ENCODE measurements at places on chromosomes 11 and 22.

DNA sequence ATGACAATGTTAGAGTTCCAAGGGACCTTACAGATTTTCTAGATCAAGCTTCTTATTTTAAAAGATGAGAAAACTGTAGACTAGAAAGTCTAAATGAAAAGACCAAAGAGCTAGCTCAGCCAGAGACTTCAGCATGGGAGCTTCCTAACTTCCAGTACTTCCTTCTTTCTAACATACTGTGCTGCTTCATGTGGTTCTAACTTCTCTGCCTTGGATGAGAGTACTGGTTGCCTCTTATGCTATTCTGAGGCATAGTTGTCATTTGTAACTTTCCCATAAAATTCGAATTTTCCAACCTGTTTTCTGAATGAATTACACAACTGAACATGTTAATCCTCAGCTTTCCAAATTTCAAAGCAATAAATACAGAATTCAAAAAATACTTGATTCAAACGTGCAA is 1.8 kb downstream of the MTMR2 start:
- no peak for DNase-seq

DNA sequence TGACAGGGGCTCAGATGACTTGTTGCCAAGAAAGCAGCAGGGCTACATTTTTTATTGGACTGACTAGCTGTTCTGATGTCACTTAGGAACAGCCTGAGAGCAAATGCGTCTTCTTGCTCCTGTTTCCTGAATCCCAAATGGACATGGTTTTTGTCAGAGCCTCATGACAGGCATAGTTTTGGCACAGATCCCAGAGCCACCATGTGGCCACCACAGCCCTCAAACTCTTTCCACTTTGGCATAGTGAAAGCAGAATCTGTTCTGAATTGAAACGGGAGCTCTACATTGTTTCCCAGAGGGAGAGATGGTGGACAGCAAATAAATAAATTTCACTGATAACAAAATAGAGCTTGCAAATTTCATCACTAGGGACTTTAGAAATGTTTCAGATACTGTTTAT is 222.2 kb downstream of the C11orf87 start:
- no peak for DNase-seq

DNA sequence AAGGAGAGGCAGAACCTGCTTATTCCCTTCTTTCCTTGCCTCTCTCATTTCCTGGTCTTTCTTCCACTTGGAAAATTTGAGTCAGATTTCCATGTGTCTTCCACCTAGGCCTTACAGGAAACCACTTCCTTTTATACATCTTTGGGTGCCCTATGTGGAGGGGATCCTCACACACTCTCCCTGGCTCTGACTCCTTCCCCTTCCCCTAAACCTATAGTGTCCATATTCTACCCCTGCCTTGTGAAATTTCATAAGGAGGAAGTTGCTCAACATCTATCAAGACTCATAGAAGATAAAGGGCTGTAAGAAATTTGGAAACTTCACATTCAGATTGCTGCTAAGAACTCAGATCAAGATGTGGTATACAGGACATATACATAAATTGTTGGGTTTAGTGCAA is 20.4 kb downstream of the TUG1 start:
- no peak for DNase-seq

DNA sequence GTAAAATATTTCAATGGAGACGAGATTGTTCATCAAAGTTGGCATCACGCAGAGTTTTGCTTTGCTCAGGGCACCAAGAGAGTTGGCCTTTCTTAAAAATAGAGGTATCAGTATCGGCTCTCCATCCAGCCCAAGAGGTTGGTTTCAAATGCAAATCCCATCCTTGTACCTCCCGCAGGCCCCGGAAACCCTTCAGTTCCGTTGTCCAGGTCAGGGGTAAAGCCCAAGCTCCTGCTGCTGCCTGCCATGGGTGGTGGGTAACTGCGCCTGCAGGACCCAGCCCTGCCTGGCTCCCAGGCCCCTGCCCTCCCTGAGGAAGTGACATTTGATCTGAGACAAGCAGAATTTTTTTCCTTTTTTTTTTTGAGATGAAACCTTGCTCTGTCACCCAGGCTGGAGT is 49.3 kb upstream of the RTL6 start:
- no peak for DNase-seq

- DNase-seq, result no peak
Measured at GRCh38 chr22:19812910-19813309, 41.8 kb downstream of the GNB1L start.

DNA sequence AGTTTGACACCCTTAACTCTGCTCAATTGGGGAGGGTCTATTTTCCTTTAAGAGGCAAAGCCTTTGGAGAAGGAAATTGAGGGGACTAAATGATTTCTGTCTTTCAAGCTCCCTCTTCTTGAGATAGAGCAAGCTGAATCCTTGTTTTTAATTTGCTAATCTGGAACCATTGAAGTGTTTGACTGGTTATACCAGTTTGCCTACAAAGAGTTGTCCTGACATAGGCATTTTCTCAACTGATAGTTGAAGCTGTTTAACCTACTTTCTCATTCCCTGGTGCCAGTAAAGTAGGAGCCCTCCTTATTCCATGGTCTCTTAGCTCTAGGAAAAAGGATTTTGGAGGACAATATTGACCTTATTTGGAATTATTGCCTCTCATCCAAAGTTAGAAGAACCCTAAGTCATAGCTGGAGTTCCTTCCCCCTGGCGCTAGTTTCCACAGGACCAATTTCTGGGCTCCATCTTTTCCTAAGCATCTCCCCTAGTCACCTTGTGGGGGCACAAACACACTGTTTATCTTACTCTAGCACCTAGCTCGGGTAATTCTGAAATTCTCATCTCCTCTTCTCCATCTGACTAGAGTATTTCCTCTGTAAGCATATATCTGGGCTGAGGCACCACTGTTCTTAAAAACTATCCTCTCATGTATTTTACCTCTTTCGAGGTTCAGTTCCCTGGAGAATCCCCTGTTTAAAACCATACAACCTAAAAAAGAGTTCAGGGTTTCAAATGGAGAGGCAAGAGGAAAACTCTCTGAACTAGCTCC is 7.4 kb downstream of the ZDHHC5 start:
- DNase-seq, result no peak

DNA sequence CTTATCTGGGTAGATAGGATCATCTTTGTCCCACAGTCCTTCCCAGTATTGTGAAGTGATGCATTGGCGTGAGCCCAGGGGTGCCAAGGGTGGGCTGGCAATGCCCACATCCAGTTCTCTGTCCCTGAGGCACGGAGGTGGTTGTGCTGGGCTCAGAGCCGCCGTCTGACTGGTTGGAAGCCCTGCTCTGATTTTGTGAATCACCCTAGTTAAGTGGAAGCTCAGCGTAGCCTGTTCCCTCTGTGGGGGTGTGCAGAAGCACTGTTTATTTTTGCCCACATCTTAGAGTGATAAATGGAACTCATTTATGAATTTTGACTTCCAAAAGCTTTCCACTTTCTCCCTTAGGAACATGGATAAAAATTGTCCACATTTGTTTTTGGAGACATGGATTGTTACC is 13.6 kb downstream of the BCR start:
- DNase-seq, result no peak

DNA sequence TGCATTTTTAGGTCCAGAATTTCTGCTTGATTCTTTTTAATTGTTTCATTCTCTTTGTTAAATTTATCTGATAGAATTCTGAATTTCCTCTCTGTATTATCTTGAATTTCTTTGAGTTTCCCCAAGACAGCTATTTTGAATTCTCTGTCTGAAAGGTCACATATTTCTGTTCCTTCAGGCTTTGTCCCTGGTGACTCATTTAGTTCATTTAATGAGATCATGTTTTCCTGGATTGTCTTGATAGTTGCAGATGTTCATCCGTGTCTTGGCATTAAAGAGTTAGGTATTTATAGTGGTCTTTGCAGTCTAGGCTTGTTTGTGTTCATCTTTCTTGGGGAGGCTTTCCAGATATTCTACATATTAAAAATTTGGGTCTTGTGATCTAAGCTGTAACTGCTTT is 694.8 kb upstream of the CCDC179 start:
- no peak for DNase-seq

DNA sequence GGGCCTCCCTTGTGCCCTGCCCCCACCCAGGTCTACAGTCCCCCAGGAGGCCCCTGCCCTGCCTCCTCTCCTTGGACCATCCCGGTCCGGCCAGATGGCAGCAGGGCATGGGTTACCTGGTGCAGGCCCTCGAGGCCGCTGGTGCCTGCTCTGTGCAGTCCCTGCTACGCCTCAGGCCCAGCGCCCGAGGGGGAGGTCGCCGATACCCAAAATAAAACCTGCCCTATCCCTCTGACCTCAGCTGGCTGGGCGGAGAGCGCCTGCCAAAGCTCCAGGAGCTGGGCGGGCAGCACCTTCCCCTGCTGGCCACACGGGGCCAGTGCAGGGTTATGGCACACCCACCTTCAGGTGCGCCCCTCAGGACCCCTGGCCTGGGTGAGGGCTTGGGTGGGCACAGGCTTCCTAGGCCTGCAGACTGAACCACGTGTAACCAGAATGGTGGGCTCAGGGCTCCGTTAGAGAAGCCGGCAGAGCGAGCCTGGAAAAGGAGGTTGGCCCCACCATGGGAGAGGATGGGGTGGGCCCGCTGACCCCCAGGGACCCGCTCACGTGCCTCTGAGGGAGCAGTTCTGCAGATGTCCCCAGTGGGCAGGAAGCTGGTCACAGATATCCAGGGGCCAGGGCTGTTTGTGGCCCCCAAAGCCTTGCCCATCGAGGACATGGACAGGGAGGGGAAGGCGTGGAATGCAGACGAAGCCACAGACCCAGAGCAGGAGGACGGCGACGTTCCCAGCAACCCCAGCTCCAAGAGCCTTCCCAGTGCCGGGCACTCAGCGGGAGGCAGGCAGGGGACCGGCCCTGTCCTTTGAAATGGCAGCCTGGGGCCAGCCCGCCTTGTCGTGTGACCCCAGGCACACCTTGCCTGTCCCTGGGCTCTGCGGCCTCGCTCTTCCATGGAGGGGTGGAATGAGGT is 1.7 kb upstream of the TNNT3 start:
- DNase-seq, result no peak

DNA sequence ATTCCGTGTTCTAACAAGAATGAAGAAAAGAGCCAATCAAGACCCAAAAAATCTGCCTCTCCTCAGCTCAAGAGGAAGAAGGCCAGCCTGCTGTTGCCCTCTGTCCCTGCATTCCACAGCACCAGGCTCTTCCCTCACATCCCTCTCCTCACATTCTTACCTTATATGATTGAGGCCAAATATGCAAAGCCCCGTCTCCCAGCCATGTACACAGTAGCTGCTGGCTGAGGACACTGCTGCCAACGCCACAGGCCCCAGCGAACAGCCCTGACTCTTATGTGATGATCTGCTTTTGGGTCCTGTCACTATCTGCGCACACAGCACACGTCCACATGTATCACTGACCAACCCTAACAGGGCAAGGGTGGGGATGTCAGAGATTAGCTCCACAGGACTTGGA is 60.2 kb downstream of the MICAL3 start:
- DNase-seq, result no peak

- DNase-seq, result no peak
Measured at GRCh38 chr11:75475767-75476650, 43.0 kb upstream of the KLHL35 start.

DNA sequence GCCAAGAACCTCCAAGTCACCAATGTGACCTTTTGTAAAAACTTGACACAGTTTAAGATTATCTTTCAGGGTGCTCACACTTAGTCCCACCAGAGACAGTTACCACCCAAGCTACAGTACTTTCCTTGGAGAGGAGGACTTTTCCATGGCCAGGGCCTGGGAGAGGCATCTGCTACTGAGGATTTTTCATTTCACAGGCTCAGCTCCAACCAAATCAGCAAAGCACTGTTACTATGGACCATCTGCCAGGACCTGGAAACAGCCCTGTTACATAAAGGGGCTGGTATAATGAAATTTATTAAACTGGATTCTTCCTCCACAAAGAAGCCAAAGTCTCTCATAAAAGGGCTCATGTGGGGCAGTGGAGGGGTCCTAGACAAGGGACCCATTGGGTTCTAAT is 38.6 kb downstream of the SERGEF start:
- DNase-seq, result no peak

- DNase-seq, result peak; percentile 17
Measured at GRCh38 chr22:20636075-20636812, 128.8 kb downstream of the MED15 start.

- peak; percentile 35 for DNase-seq
Measured at GRCh38 chr11:61587541-61587941, 6.7 kb upstream of the SYT7 start.

- DNase-seq, result no peak
Measured at GRCh38 chr11:92251980-92252379, 27.4 kb downstream of the FAT3 start.

DNA sequence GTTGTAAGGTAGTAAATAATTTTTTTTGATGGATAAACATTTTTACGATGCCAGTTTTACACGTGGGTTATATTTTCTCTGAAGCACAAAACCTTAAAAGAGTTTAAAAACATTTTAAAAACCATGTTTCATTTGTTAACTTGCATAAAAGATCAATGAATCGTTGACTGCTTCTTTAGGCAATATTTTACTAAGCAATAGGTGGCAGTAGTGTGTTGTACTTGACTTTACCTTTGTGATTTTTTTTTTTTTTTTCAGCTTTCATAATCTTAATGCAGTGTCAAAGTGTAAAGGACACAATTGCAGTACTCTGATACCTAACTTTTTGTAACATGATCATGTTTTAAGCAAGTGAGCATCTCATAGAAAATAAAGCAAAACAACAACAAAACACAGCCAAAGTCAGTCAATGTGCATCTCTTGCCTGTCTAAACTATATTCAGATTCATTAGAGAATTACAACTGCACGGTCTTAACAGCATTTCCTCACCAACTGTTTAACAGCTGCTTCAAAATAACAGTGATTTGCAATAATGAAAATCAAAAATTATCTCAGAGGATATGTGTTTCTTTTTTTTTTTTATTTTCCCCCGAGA is 27.7 kb downstream of the DNAJC24 start:
- no peak for DNase-seq

- DNase-seq, result no peak
Measured at GRCh38 chr11:71206186-71206585, 46.2 kb downstream of the SHANK2 start.

GRCh38 chr11:120004723-120005122 is 133.2 kb downstream of the TRIM29 start:
- no peak for DNase-seq
